Activated naive CD4-positive, alpha-beta T cell (primary cell): ENCODE measurements at places on chromosomes 13 and 19.

- DNase-seq: no peak
These were observed 235.9 kb downstream of the NHLRC3 start for GRCh38 chr13:39273953-39274738.

GRCh38 chr13:40026741-40027140 lies 371.3 kb downstream of the COG6 start:
- no peak for DNase-seq

GRCh38 chr19:40141551-40141950 lies 49.7 kb upstream of the MAP3K10 start:
- no peak for DNase-seq

GRCh38 chr13:111074826-111075225 lies 40.3 kb upstream of the ARHGEF7 start:
- DNase-seq: no peak

GRCh38 chr13:87280139-87280538 lies 391.0 kb upstream of the SLITRK5 start:
- DNase-seq: no peak

DNA sequence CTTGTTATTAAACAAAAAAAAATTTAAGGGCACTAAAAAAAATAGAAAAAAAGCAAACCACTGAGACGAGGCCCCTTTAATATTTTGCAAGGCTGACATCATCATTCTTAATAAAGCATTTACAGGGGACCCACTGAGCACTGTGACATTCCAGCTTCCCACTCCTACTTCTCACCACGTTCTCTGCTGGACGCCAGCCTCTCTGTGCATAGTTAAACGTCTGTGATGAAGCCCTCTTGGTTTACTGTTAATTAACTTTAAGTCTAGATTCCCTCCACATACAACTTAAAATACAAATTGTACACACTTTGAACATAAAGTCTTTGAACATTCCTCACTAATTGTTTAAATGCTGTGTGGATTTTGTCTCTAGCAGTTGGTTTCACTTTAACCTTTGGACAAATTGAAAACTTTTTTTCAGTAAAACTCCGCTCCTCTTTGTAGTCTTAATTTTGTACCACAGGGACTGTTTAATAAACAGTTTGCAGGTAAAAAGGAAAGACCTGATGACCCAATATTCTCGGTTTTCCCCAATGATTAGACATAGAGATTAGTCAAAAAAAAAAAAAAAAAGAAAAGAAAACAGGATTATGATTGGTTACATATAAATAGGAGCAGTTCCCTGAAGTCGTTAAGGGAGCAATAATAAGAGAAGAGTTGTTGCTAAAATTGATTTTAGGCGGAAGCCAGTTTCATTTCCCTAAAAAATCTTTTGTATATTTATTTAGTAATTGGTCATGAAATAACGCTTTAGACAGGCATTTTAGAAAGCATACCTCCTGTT lies 219.8 kb downstream of the MZT1 start:
- no peak for DNase-seq

DNA sequence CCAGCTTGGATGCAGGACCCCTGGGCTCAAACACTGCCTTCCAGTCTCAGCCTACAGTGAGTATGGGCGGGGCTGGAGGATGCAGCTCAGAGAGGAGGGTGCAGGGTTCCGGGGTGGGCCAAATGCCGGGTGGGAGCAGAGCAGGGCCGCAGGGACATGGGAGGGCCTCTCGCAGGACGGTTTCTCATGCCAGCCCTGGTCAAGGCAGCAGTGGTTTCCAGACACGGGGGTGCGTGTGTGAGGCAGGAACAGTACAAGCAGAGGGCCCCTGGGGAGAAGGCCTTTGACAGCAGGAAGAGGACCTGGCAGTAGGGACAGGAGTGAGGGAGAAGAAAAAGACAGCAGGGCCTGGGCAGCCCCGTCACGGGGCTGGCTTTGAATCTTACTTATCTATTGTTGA lies 34.1 kb downstream of the CRTC1 start:
- DNase-seq: no peak

DNA sequence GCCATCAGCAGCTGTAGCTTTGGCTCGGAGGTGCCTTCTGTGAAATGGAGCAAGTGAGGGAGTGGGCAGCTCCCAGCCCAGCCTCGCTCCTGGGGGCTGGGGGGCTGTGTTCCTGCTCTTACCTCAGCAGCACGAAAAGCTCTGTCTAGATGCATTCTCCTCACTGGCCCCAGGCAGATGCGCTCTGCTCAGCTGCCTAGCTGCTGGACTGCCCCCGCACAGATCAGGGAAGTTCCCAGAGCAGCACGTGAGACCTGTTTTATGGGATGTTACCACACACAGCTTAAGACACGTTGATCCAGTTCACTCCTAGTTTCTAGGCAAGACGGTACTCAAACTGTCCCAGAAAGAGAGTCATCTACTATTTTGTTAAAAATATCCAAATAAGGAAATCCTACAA lies 13.6 kb downstream of the LCP1 start:
- DNase-seq: no peak

DNA sequence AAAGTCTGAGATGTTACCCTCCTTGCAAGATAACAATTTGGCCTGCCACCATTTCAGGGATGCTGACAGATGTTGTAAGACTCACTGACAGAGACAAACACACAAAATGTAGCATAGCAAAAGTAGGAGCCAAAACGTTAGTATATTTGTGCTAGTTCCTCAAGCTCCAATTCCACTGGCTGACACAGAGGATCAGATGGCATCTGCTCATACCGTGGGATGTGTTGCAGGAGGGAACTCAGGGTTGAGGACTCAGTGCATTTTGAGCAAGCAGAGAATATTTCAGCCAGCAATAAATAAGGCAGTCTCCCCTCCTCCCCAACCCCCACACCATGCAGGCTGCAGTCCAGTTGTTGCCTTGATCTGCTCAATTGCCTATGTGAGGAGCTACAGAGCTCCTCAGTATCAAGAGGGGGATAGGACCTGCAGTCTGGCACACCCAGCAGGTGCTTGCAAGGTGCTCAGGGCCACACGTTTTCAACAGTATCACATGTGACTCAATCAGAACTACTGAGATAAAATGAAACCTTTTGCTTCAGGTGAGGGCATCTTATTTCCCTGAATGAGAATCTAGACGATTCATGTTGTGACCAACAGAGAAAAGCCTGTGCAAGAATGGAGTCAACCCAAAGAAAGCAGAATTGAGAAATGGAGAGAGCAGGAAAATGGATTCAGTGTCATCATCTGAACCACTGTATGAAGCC lies 23.6 kb upstream of the LRCH1 start:
- no peak for DNase-seq

GRCh38 chr13:97548138-97548537 lies 114.2 kb downstream of the RAP2A start:
- DNase-seq: no peak

DNA sequence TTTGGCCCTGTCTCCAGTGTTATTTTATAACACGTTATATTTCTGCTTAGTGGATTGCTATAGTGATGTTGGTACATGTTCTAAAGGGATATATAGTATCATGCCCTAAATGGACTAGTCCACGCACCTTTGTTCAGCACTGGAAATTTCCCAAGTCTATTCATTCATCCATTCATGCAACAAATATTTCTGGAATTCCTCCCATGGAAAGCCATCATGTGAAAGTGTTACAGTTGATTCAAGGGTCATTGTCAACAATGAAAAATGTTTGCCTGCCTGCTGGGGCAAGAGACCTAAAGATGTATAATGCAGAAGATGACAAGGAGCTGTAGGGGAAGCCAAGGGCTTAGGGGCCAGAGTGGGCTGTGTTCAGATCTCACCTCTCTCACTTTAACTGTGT lies 10.8 kb upstream of the HSPH1 start:
- no peak for DNase-seq

GRCh38 chr13:113157929-113158747 lies at the start of gene PROZ:
TSS of gene PROZ (plus strand) at chr13:113158648. CDS start at chr13:113158661, 13 bp downstream.
- no peak for DNase-seq

DNA sequence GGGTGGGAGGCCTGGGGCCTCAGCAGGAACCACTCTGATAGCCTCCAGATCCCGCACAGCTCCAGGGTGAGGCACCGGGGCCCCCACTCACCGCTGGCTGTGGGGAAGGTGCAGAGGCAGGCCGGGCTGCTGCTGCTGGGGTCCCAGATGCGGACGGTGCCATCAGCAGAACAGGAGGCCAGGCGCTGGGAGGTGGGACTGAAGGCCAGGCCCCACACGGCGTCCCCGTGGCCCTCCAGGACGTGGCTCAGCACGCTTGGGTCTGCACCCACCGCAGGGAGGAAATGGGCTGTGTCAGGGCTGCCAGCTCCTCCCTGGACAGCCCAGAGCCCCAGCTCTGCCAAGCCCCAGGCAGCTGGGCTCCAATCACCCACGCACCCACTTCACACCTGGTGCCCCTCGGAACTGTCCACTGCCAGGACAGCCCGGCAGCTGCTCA lies 6.1 kb upstream of the PRKD2 start:
- DNase-seq: no peak

GRCh38 chr19:33802001-33802400 lies 5.3 kb downstream of the KCTD15 start:
- no peak for DNase-seq

GRCh38 chr19:51727349-51727880 lies 3.6 kb upstream of the HAS1 start:
- DNase-seq: no peak
